ENCODE measurements at places on chromosomes 5 and 9.

GRCh38 chr9:127803507-127804352, 1.0 kb downstream of the FPGS start:
- DNase-seq, result peak; percentile 15

- DNase-seq, result peak; percentile 67
Measured at GRCh38 chr9:7405924-7406604, 393.5 kb downstream of the DMAC1 start.

- no peak for DNase-seq
Measured at GRCh38 chr5:93088592-93089389, 492.2 kb downstream of the NR2F1-AS1 start.

GRCh38 chr5:159826351-159827214, 89.7 kb upstream of the ADRA1B start:
- peak; percentile 7 for DNase-seq

GRCh38 chr5:149930043-149930748, 14.4 kb downstream of the PDE6A start:
- no peak for DNase-seq

Measured in MV-4-11 (cell line).